CD4-positive, alpha-beta T cell (primary cell): ENCODE measurements at places on chromosomes 2 and 18. TPM values are rescaled to one million over a fixed set of nuclear protein-coding genes. Genes with fewer than 3 reads are reported as not detected.

The EVX2 gene
- total RNA-seq: not detected

The VWC2L gene
- not detected for total RNA-seq

The NT5DC4 gene
- not detected for total RNA-seq

The DSC3 gene
- not detected for total RNA-seq

The DYSF gene
- 0.31 TPM for total RNA-seq

The GREB1 gene
- total RNA-seq: 0.22 TPM

The EPAS1 gene
- total RNA-seq: 5.4 TPM

The MAPRE2 gene
- 112 TPM for total RNA-seq

The MC4R gene
- total RNA-seq: not detected

The ACVR1 gene
- 16.7 TPM for total RNA-seq

The CNDP1 gene
- 0.25 TPM for total RNA-seq

The SRSF7 gene
- total RNA-seq: 557 TPM

The IL18R1 gene
- 9.1 TPM for total RNA-seq

The TGFA gene
- total RNA-seq: 0.47 TPM

The SERPINB7 gene
- total RNA-seq: not detected

The GPBAR1 gene
- total RNA-seq: 1.8 TPM

The SH3RF3 gene
- 5.2 TPM for total RNA-seq

The LIPG gene
- total RNA-seq: not detected

The DSG4 gene
- not detected for total RNA-seq

The ZNF532 gene
- 9.9 TPM for total RNA-seq

The CPO gene
- total RNA-seq: not detected

The SATB2 gene
- total RNA-seq: not detected

The UGP2 gene
- total RNA-seq: 47.1 TPM

The CCDC150 gene
- 0.75 TPM for total RNA-seq

The RAD51AP2 gene
- total RNA-seq: not detected

The NOP58 gene
- 288 TPM for total RNA-seq

The RESP18 gene
- total RNA-seq: not detected

The ARMC9 gene
- total RNA-seq: 0.42 TPM

The SIX3 gene
- not detected for total RNA-seq

The ERFE gene
- not detected for total RNA-seq

The RIT2 gene
- not detected for total RNA-seq

The GAD1 gene
- total RNA-seq: not detected

The TLX2 gene
- 0.30 TPM for total RNA-seq

The STPG4 gene
- total RNA-seq: not detected

The EFR3B gene
- 0.11 TPM for total RNA-seq

The SLC19A3 gene
- not detected for total RNA-seq

The CXCR1 gene
- 0.08 TPM for total RNA-seq

The DSG1 gene
- total RNA-seq: not detected

The SFTPB gene
- total RNA-seq: not detected

The GORASP2 gene
- 95.7 TPM for total RNA-seq

The ASB1 gene
- total RNA-seq: 19.6 TPM

The PRSS56 gene
- not detected for total RNA-seq

The DES gene
- total RNA-seq: not detected

The CCT7 gene
- total RNA-seq: 96.9 TPM

The ZNF385B gene
- total RNA-seq: not detected
